GM03348 (cell line): ENCODE measurements at places on chromosomes 6 and 20.

DNA sequence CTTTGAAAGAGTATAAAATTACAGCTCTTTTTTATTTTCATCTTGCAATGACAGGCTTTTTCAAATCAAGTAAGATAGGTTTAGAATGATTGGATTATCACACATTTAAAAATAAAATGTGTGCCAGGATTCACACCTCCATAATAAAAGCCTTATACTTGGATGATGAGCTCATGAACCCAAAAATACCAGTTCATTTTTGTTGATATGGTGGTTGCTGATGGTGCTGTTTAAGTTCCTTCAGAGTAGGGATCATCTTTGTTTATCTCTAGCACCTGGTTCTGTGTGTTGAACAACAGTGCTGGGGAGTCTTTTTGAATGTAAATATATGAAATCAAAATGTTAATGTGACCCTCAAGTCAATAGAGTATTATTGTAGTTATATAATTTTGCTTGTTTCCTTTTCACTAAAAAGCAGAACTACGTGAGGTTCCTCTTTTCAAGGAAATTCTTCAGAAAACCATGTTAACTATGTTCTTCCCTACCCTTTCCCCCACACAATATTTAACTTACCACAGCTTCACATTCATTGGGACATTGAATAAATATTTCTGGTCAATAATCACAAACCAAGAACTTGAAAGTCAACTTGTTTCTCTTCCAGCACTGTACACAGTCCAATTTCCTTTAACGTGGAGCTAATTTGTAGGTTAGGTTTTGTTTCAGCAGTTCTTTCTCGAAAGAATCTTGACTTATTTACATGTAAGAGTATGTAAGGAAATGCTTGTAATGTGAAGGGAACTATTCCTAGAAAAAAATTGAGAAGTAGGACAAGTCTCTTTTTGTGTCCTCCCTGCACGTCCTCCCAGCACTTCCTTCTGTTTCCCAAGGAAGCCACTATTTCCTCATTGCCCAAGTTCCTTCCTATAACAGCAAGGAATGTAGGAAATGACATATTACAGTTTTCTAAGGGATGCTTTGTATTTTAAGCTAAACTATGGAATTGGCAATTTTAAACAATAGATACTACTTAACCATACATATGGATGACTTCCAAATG lies 945.9 kb upstream of the CITED2 start:
- no peak for DNase-seq

DNA sequence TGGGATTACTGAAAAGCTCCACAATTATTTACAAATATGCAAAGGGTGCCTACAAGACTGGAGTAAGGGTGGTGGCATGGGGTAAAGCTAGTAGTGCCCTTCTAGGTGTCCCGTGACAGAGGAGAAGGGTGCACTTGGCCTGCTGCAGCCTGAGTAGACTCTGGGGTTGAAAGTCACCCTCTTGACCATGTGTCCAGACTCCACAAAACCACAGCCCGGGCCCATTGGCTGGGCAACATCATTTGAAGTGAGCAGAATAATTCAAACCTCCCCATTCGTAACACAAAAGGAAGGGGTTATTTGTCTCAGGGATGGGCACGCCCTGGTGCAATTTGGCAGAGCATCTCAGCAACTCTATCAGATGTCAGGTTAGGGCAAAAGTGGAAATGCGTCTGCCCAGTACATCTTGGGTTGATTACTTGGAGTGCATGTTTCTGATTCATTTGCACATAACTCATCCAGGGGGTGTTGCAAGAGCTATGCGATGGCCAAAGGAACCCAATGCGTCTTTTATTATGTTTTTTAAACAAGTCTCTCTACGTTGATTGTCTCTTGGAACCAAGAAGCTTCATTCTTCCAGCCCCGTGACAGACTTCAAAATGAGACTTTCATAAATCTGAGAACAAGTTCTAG lies 56.7 kb downstream of the ISM1 start:
- DNase-seq = peak; percentile 59

DNA sequence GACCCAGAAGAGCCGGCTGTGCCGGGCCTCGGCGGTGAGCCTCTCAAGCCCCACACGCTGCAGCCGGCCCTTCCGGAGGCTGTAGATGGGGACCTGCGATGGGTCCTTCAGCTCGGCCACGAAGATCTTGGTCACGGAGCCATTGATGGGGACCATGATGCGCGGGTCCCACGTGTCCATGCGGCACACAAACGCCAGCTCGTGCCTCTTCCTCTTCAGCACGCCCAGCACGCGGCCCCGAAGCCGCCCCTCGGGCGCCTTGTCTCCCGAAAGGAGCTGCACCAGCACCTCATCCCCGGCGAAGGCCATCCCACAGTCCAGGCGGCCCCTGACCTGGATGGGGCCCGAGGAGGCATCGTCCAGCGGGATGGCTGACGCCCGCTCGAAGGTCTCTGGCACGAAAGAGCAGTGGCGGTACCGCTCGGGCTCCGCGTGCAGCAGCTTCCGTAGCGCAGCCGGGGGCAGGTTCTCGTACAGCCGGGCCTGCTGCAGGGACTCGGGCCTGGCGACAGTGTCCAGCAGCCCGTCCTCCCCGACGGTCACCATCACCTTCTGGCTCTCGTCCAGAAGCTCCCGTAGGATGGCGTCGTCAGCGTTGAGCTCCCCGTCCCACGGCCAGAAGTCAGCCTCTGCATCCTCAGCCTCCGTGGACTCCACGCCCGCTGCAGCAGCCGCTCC lies 8.9 kb downstream of the HELZ2 start:
- no peak for DNase-seq

DNA sequence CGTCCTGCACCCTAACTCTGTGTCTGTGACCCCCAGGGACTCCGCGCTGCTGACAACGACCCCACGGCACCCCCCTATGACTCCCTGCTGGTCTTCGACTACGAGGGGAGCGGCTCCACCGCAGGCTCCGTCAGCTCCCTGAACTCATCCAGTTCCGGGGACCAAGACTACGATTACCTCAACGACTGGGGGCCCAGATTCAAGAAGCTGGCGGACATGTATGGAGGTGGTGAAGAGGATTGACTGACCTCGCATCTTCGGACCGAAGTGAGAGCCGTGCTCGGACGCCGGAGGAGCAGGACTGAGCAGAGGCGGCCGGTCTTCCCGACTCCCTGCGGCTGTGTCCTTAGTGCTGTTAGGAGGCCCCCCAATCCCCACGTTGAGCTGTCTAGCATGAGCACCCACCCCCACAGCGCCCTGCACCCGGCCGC lies 129.0 kb downstream of the TAF4 start:
- no peak for DNase-seq

DNA sequence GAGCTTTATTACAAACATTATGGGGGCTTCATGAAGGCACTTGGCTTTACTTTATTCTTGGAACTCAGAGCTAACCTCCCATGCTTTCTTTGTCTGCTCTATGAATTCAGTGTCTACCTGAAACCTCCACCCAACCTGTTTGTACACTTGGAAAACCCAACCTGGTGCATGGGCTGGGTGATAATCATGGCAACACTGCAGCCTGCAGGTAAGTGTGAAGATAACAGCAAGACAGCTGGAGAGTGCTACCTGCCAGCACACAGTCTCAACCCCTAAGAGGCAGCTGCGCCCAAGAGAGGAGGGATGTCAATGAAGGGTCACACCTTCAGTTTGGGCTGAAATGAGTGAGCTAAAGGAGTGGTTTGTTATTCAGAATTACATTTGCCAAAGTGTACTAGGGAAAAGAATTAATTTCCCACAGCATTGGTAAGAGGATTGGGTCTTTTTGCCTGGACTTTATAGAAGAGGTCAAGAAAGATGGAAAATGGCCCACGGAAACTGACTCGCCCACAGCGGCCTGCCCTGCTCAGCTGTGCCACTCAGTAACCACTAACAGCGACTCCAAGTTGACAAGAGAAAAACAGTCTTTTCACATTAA lies 24.4 kb downstream of the FOXQ1 start:
- no peak for DNase-seq

GRCh38 chr20:50303573-50304500 lies 113.2 kb downstream of the CEBPB start:
- DNase-seq = peak; percentile 74

- no peak for DNase-seq
These were observed 52.6 kb downstream of the BMP5 start for GRCh38 chr6:55822815-55823214.

GRCh38 chr20:57756213-57756612 lies 46.4 kb upstream of the PMEPA1 start:
- DNase-seq = no peak

- no peak for DNase-seq
These were observed 474.1 kb upstream of the BTBD3 start for GRCh38 chr20:11443382-11444119.

DNA sequence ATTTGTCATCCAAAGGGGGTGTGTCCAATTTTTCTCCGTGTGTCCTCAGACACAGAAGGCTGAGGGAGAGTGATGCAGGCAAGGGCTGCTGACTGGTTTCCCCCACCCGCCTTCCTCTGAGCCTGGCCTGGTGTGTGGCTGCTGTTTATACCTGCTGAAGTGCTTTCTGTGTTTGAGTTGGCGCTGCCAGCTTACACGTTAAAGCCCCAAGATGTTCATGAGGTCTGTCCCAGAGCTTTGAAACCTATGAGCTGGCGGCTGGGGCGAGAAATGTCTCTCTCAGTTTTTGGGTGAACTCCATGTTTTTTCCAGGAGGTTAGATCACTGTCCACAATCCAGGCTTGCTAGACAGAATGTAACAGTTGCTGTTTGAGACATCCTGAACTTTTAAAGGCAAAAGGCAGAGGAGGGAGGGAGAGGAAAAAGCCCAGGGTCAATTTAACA lies 69.0 kb upstream of the CCN2 start:
- peak; percentile 43 for DNase-seq

- no peak for DNase-seq
These were observed 567.4 kb downstream of the CBLN4 start for GRCh38 chr20:55437798-55438415.

- peak; percentile 77 for DNase-seq
These were observed 19.0 kb upstream of the BHLHE23 start for GRCh38 chr20:63025534-63026331.

GRCh38 chr20:57429580-57430200 lies 38.5 kb downstream of the RBM38 start:
- DNase-seq = no peak

DNA sequence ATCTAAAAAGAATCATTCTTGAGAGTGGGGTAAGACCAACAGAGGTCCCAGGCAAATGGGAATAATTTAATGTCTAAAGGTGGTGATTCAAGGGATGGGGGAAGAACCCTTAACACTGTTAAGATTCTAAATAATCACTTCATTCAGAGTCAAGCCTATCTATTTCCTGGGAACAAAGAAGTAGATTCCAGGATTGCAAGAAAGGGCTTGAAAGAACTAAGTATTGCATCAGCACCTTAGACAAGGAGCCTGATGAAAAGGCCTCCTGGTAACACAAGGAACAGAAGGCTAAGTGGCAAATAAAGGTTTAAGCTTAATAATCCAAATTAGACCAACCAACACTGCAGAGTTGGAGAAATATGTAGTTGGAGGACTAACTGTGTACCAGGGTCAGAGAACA lies 620.7 kb upstream of the BTBD3 start:
- no peak for DNase-seq

DNA sequence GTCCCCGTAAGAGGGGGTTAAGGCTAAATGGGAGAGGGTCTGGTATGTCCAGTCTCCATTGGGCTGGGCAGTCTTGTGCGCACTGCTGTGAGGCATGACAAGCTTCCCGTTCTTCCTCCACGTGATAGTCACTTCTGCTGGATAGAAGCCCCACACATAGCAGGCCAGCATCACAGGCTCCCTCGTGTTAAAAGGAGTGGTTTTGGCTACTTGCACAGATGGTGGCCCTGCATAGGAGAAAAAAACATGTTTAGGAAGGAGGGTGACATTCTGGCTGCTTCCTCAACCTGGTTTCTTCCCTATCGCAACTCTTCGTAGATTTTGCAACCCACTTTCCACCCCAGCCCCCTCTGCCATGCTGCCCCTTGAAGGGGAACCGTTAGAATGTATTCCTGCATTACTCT lies 3.6 kb downstream of the HLA-DMB start:
- no peak for DNase-seq

- DNase-seq = no peak
These were observed 19.4 kb downstream of the NOL4L start for GRCh38 chr20:32565735-32566032.
